Stimulated activated CD4-positive, alpha-beta T cell treated with anti-CD3 and anti-CD28 coated beads, Interleukin-15, amount 100 ng/mL, for 1 hour (primary cell): ENCODE measurements at places on chromosomes 7 and 10.
A peak's percentile ranks its signal among the peaks of the same experiment; 100 is the strongest.

DNA sequence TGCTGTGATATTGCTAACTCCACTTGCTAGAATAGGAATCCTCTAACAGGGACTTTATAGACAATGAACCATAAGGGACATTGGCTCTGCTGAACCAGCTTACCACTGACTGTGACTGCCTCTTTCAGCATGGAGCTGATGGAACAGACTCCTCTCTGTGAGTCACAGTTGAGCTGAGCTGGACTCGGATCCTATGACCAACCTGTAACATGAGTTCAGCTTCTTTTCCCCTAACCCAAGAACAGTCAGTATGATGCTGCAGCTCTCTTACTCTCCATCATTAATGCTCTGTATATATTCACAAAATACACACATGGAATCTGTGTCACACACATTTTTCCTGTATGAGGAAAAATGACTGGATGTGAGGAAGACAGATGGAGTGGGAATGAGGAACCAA lies 177.9 kb upstream of the BET1 start:
- no peak for DNase-seq

GRCh38 chr10:132716691-132717490 lies 69.1 kb downstream of the NKX6-2 start:
- DNase-seq: no peak

DNA sequence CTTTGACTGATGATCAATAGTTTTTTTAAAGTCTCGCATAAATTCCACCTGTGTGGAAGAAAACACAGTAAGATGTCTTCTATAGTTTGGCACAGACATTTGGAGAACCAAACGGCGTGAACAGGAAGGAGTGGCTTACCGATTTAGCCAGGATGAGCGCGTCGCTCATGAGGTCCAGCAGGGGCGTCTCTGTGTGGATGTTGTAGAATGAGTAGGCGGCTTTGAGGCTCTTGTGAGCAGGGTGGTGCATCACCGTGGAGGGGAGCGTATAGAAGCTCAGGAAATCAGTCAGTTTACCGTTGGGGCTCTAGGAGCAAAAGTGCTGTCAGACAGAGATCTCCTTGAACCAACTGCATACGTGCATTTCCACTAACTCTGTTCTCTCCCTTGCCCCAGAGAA lies 15.5 kb downstream of the RPP38 start:
- DNase-seq: no peak

GRCh38 chr7:79137942-79138341 lies 315.5 kb downstream of the MAGI2 start:
- DNase-seq: no peak

GRCh38 chr7:147990942-147991341 lies 599.6 kb upstream of the C7orf33 start:
- no peak for DNase-seq

- DNase-seq: no peak
Observed at GRCh38 chr7:105691082-105691679, 109.9 kb upstream of the EFCAB10 start.

- DNase-seq: no peak
Observed at GRCh38 chr10:107473225-107473624, 308.7 kb upstream of the SORCS1 start.

- no peak for DNase-seq
Observed at GRCh38 chr10:92693534-92693893, 3.8 kb downstream of the HHEX start.

- peak; percentile 9 for DNase-seq
Observed at GRCh38 chr7:4610768-4611467, 71.2 kb upstream of the FOXK1 start.

- DNase-seq: no peak
Observed at GRCh38 chr7:110943701-110944345, 147.1 kb upstream of the LRRN3 start.

GRCh38 chr7:151796091-151796870 lies 80.6 kb downstream of the PRKAG2 start:
- DNase-seq: no peak

DNA sequence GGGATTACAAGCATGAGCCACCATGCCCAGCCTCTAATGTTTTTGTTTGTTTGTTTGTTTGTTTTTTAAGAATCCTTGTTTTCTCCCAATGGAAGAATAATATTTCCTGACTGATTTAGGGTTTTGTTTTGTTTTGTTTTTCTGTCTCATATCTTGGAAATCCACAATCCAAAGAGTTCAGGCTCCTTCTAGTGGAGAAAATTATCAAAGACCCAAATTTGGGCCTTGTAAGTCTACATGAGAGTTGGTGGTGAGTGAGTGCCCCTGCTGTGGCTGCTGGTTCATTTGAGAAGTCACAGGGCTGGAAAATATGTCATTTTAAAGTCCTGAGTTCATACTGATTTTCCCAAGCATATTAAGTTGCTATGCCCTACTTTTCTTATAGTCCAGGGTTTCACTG lies 33.5 kb upstream of the KLHL7 start:
- DNase-seq: no peak

DNA sequence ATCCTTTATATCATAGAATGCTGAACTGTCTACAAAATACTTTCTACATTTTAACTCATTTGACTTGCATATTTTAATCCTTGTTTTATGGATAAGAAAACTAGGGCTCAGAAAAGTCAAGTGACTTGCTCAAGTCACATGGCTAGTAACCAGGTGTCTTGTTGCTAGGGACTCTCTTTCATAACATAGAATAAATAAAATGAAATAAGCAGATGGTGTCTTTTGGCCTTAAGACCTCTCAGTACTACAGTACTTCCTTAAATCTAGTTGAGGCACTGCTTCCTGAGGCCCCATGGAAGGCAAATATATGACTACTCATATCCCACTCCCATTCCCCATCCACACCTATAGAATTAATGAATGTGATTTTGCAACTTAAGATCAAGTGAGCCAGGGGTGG lies 87.9 kb downstream of the CDK6 start:
- DNase-seq: no peak

GRCh38 chr7:50595491-50596102 lies 30.4 kb upstream of the DDC start:
- no peak for DNase-seq

DNA sequence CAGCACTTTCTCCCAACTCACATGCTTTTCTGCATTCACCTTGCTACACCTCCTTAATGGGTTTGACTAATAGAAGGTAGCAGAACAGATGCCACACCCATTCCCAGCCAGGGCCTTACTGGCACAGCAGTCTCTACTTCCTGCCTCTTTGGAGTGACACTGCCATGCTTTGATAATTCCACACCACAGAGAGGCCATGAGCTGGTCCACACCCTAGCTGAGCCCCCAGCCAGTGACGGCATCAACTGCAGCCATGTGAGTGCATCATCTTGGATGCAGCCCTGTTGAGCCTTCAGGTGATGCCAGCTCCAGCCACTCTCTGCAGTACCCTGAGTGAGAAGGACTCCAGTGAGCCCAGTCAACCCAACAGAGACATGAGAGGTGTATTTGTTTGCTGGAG lies 27.5 kb upstream of the EZH2 start:
- no peak for DNase-seq
